Effector CD4-positive, alpha-beta T cell (primary cell): ENCODE measurements at places on chromosomes 13 and 19.

DNA sequence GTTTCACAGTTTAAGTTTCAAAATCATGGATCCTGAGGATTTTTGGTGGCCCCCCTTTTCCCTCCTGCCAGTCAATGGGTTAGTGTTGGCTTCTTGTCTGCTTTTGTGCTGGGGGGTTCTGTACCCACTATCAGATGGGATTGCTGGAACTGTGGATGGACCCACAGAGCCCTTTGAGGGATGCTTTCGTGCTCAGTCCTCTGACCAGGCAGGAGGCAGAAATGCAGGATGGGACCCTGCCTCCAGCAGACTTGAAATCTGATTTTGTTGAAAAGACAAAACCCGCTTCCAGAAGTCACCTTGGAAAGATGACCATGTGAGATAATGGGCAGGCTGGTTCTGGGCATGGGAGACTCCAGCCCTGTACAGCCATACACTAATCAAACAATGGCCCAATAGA lies 408.9 kb downstream of the ZNF536 start:
- DNase-seq = no peak

- DNase-seq = no peak
Measured at GRCh38 chr13:30957258-30957943, 24.9 kb downstream of the TEX26 start.

DNA sequence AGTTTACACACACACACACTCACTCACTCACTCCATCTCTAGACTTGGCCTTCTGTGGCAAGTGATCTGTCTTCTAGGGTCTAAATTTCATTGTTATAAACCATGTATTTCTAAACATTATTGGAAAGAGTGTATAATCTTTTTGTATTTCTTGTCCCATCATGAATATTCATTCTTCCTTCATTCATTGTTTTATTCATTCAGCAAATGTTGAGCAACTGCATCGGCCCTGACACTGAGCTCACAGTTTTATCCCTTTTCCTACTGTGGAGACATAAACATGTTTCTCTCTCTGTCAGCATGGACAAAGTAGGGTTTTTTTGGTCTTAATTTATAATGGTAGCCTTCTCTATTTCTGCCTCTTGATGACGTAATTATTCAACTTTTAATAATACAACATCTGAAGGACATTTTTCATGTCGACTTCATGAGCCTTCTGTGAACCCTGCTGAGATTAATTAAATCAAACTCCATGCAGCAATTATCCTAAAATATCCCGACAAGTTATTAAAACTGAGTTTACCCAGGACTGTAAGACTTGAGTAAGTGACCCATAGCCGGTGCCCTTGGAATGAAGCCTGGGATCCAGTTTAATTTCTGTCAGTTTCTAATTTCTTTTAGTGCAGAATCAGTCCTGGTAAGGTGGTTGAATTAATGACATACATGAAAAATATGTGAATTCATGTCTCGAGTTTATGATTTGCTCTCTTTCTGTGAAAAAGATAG lies 7.3 kb downstream of the SPATA13 start:
- no peak for DNase-seq

GRCh38 chr13:39481491-39481890 lies 121.5 kb downstream of the LHFPL6 start:
- DNase-seq = no peak

DNA sequence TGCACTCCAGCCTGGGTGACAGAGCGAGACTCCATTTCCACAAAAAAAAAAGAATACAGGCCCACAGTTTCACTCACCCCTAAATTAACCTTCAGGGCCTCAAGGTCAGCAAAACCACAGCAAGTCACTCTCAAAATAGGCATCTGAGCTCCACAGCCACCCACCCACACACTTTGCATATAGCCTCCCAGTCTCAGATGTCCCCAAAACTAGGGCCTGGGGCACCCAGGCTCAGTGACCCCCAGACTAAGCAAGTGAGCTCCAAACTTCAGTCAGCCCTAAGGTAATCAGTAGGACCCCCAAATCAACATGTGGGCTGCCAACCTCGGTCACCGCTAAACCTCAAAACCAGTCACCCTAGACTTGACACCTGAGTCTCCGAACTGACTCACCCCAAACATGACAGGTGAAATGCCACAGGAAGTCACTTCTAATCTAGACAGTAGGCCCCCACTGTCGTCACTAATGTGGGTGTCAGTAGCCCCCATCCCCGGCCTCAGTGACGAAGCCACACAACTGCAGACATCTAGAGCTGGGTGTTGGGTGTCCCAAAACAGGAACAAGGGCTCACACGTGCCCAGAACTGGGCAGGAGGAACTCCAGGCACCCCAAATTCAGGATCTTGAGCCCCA lies 13.9 kb downstream of the RABAC1 start:
- peak; percentile 90 for DNase-seq

DNA sequence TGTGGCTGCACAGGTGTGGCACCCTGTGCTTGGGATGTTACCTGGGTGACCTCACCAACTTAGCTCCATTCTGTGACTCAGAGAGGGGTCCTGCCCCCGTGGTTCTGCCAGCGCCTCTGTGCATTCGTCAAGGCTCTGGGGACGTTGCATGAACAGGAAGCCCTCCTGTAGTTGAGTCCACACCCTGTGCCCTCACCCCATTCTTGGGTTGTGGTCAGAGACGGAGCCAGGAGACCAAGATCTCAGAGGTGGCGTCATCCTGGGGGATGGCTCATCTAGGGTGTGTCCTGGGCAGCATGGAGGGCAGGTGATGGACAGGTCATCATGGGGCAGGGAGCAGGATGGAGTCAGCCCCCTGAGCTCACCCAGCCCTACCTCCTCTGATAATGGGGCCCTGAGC lies 2.5 kb downstream of the COX6B2 start:
- DNase-seq = no peak

DNA sequence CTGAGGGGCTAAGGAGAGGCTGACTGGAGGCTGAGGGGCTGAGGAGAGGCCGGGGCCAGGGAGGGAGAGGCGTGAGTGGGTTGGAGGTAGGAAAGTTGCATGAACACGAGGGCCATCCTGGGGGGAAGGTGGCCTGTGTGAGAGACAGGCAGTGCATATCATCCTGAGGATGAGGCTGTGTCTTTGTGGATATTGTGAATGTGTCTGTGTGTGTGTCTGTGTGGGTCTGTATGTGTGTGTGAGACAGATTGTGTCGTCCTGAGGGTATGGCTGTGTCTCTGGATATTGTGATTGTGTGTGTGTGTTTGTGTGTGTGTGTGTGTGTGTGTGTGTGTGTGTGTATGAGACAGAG lies 422 bp downstream of the ZNF71 start:
- no peak for DNase-seq

DNA sequence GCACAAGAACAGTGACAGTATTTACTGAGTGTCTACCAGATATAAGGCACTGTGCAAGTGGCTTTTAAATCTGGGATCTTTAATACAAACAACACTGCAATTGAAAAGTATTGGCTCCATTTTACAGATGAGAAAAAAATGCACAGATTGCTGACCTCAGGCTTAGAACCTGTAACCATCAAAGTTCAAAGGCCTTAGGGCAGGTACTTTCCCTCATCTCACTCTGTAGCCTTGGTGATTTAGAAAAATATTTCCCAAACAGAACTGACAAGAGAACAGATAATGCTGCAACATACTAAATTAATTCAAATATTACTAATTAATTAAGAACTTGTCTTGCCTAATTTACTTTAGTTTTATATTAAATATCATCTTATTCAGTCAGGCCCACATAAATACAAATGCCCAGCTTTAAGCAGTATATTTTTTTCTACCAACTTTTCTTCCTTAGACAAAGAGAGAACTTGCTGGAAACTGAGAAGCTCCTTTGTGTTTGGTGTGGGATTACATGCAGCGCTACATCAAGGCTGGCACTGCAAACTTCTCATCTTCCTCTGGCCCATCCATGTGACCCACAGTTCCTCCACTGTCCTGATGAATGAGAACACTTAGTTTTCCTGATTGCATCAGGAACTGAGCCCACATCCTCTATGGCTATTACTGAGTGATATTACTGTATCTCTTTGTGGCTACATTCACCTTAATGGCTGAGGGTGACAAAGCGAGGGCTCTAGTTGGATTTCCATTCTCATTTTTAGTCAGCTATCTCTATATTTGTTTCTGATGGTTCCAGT lies 302.1 kb downstream of the ENOX1 start:
- DNase-seq = no peak

DNA sequence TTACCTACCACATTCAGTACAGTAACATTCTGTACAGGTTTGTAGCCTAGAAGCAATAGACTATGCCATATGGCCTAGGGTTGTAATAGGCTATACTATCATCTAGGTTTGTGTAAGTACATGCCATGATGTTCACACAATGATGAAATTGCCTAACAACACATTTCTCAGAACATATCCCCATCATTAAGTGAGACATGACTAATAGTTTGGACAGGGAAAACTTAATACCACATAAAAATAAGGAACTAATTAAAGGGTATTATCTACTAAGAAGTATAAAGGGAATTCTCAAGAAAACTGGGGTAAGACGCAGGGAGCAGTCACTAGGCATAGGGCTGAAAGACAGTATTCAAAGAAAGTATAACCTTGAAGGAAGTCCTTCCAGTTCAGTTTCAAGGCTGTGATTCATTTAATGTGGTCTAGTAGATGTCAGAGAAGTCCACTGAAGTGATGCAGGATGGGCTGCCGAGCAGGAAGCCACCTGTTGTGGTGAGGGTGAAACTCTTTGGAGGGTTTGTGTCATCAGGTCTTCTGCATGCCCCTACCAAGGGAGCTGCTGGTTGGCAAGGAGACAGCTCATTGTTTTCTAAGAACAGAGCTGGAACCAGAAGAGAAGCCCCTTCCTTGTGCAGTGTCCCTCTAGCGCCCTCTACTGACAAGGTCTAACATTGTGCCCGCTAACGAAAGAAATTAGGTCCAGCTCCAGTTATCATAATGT lies 122.9 kb downstream of the OLFM4 start:
- DNase-seq = no peak

GRCh38 chr19:40705362-40705651 lies 11.4 kb downstream of the COQ8B start:
- no peak for DNase-seq

GRCh38 chr19:55175117-55175867 lies 4.8 kb downstream of the SYT5 start:
- DNase-seq = no peak

DNA sequence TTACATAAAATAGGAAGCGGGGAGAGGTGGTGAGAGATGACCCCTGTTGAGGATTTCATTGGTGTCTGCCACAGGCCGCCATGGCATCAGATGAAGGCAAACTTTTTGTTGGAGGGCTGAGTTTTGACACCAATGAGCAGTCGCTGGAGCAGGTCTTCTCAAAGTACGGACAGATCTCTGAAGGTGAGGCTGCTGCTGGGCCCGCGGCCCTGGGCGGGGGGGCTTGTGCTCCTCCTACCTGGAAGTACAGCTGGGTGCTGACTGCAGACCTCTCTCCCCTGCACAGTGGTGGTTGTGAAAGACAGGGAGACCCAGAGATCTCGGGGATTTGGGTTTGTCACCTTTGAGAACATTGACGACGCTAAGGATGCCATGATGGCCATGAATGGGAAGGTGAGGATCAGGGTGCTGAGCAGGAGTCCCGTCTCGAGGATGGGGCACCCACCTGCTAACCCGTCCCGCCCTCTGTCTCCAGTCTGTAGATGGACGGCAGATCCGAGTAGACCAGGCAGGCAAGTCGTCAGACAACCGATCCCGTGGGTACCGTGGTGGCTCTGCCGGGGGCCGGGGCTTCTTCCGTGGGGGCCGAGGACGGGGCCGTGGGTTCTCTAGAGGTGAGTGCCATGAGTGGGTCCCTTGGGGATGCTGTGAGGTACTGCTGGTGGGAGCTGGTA lies 1.9 kb downstream of the CIRBP start:
- no peak for DNase-seq

DNA sequence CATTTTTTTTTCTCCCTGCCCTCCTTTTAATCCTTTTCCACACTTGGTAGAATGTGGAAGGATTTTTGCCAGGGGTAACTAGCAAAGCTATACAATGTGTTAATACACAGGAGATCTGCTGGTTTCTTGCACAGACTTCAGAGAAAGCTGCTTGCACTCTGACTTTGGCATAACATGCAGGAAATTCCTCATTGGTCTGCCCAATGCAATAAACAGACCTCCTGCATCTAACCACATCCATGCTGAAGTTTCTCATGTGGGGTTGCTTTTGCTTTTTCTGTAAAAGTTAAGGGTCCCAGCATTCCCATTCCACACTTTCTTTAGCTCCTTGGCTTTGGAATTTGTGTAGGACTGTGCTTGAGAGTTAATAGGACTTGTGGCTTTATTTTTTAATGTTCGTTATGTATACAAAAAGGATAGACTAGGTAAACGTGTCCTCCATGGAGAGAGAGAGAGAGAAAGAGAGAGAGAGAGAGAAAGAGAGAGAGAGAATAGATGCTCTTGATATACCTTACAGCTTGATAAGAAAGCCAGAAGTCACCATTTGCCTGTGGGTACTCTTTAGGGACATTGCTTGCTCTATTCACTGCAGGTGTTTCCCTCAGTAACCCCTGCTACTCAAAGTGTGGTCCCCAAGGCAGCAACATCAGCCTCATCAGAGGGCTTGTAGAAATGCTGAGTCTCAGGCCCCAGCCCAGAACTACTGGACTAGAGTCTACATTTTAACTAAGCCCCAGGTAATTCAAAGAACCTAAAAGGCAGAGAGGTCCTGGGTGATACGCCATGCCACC lies 170.5 kb downstream of the SHISA2 start:
- DNase-seq = no peak

DNA sequence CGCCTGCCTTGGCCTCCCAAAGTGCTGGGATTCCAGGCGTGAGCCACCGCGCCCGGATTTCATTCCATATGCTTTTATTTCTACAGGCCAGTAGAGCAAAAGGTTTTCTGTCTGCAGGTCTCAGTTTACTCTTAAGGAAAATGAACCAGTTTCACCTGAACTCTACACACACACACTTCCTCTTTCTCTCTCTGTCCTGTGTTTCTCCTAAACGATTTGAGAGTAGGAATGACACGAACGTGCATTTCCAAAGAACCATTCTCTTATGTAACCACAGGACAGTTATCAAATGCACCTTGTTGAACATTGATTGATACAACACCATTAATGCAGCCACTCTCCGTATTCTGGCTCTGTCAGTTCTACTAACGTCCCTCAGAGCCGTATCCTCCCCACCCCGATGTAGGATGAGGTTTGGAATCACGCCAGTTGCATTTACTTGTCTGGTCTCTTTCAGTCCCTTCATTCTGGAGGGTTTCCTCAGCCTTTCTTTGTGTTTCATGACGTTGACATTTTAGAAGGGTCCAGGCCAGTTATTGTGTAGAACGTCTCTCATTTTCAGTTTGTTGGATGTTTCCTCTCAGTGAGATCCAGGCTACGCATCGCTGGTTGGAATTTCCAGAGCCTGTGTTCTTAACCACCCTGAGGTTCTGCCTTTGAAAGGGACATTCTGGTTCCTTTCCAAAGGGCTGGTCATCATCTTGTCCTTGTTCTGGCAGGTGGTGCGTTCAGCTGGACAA lies 36.0 kb downstream of the BICRA start:
- DNase-seq = no peak
